ENCODE measurements at places on chromosomes 7 and 10.

GRCh38 chr10:48802611-48803071 lies 118.0 kb downstream of the WDFY4 start:
- DNase-seq = no peak

- DNase-seq = no peak
Measured at GRCh38 chr10:22344249-22344648, 1.0 kb upstream of the SPAG6 start.

- DNase-seq = no peak
Measured at GRCh38 chr10:79111427-79111826, 42.7 kb downstream of the ZMIZ1 start.

DNA sequence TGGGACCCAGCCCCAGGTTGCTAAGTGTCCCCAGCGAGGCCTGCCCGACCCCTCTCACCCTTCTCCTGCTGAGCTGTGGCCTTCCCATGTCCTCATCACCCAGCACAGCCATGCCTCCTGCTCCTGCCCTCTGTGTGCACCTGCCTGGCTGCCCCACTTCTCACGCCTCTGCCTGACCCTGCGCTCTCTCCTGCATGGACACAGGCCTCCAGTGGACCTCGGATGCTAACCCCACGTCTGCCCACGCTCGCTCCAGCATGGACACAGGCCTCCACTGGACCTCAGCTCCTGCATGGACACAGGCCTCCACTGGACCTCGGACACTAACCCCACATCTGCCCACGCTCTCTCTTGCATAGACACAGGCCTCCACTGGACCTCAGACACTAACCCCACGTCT lies 111.6 kb downstream of the ADARB2 start:
- no peak for DNase-seq

DNA sequence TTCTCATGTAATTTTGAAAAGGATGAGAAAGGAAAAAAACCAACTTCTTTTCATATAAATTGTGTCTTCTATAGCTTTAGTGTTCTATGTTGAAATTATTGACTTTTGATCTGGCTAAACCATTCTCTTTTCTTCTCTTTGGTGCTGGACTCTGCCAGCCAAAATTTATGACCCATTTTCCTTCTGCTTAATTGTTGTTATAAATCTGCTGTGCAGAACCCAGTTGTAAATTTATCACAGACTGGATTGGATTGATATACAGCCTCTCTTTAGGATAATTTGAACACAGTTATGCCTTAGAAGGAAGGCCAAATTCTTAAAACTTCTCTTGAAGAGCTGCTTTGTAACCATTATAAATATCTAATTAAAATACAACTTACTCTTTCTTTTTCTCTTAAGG lies 93.8 kb downstream of the PARP12 start:
- DNase-seq = no peak

- DNase-seq = no peak
Measured at GRCh38 chr7:113279256-113279655, 160.9 kb upstream of the SMIM30 start.

DNA sequence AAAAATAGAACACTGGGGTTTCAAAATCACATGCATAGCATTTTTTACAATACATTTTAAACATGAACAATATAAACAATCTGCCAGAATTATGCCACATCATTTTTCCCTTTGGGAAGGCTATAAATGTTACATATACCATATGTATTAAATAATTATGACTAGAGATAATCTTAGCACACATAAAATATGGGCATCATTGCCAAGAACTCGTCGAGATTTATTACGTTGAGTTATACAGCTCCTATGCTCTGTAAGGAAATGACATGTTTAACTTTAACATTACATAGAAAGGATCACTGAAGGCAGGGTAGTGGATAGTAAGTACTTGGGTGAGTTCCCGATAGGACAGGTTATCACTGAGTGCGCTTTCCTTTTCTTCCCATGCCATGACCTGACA lies 267.8 kb downstream of the PARD3 start:
- DNase-seq = no peak

DNA sequence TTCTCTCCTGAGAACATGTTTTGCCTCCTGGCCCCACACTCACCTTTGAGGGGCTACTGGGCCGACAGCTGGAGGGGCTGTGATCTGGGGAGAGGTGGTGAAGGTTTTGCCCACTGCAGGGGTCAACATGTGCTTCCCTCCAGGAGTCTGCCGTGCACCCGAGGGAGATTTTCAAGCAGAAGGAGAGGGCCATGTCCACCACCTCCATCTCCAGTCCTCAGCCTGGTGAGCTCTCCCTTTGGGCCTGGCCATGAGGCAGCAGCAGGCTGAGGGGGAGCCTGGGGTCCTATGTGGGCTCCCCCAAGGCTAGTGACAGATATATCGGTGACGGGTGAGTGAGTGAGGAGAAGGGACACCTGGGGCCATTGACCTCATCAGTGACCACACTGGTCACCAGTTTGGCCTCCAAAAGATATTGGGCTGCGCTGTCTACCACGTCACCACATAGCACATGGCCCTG lies 6.6 kb downstream of the PGAM2 start:
- DNase-seq = no peak

GRCh38 chr10:110115784-110116520 lies 91.5 kb upstream of the MXI1 start:
- DNase-seq = no peak

DNA sequence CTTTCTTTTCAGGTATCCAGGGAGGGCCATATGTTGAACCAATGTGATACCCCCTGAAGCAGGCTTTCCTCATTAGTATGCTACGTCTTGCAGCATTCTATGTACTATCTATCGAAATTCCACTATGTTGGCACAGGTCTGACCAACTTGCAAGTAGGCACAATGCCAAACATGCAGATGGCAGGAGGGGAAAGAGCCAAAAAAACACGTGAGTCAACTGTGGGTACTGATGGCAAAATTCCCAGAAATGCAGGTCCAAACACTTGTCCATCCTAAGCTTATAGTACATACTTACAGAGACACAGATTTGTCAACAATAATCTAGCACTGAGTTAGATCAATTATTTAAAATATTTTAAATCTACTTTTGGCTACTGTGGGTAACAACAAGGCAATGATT lies 394.9 kb downstream of the DGKB start:
- DNase-seq = no peak

GRCh38 chr7:132097550-132098134 lies 478.6 kb downstream of the PLXNA4 start:
- DNase-seq = no peak

DNA sequence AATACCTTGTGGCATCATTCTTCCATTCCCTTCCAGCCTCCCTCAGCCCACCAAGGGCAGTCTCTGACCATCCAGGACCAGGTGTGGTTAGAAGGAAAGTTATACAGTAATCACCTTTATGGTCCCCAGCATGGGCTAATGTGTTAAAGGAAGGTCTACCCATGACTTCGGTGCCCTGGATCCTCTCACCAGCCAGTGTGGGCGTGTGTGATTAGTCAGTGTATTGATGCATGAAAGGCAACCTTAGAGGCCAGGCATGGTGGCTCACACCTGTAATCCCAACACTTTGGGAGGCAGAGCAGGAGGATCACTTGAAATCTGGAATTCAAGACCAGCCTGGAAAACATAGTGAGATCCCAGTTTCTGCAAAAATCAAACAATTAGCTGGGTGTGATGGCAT lies 88.9 kb downstream of the APBB1IP start:
- DNase-seq = peak; percentile 18

Measured in stimulated activated CD4-positive, alpha-beta T cell treated with anti-CD3 and anti-CD28 coated beads, Interleukin-2, amount 100 ng/mL, for 4 hours (primary cell).